Thoracic aorta (tissue), 2 donors: ENCODE measurements at places on chromosomes 4 and X.

GRCh38 chr4:2322841-2323240 is 60.9 kb upstream of the MXD4 start:
- DNase-seq = no peak

DNA sequence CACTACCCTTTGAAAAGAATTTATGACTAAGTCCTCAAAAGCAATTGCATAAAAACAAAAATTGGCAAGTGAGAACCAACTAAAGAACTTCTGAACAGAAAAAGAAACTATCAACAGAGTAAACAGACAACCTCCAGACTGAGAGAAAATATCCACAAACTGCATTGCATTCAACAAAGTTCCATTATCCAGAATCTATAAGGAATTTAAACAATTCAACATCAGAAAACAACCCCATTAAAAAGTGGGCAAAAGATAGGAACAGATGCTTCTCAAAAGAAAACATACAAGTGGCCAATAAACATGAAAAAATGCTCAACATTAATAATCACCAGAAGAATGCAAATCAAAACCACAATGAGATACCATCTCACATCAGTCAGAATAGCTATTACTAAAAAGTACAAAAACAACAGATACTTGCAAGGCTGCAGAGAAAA is 130.2 kb downstream of the GASK1B start:
- no peak for DNase-seq

- DNase-seq = no peak
These were observed 653 bp downstream of the PLA2G12A start for GRCh38 chr4:109729117-109729717.

GRCh38 chr4:15912236-15912635 is 26.3 kb downstream of the FGFBP1 start:
- no peak for DNase-seq

GRCh38 chr4:156073976-156074375 is 120.3 kb upstream of the CTSO start:
- no peak for DNase-seq

DNA sequence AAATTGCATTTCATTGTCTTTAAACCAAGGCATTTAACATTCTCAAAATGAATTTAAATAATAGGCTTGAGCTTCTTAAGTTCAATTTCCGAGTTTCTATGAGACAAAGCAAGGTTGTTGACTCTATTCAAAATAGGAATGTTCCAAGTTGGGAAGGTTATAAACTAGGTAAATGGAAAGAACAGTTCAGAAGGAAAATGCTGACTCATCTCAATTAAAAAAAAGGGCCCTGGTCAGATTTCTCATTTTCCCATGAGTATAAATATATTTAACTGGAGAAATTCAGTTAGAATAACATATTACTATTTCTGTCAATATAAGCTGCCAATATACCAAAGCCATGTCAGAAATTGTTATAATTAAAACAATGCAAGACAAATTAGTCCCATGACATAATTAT is 113.8 kb downstream of the ATP8A1 start:
- no peak for DNase-seq

- no peak for DNase-seq
These were observed 16.2 kb upstream of the DAPP1 start for GRCh38 chr4:99800332-99801004.

GRCh38 chr4:7917669-7918068 is 22.0 kb downstream of the AFAP1 start:
- DNase-seq = no peak

GRCh38 chr4:92064574-92064973 is 239.2 kb upstream of the GRID2 start:
- DNase-seq = no peak

- DNase-seq = no peak
These were observed 224.0 kb downstream of the APBB2 start for GRCh38 chr4:40990236-40990898.

DNA sequence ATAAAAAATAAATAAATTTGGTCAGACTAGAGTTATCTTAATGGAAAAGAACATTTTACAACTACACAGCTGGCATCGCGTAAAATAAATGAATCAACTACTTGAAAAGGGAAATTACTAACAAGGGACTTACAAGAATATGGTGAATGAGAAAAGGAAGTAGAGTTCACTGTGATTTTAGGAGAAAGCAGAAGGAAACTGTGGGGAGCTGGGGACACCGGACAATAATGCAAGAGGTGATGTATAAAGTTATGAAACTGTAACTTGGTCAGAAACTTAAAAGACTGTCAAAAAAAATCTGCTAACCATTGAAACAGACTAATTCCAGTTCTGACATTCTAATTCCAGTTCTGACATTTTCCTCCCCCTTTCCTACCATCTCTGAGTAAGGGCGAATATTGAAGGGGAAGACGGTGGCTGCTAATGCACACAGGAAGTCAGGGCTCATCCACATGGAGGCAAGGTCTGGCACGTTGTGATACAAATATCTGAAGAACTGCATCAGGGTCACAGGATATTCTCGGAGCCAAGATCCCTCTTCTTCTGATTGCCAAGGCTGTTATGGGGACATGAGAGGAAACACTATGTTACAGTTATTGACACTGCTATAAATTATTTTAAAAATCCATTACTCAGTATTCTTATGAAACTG is 170.5 kb downstream of the CDS1 start:
- DNase-seq = no peak

DNA sequence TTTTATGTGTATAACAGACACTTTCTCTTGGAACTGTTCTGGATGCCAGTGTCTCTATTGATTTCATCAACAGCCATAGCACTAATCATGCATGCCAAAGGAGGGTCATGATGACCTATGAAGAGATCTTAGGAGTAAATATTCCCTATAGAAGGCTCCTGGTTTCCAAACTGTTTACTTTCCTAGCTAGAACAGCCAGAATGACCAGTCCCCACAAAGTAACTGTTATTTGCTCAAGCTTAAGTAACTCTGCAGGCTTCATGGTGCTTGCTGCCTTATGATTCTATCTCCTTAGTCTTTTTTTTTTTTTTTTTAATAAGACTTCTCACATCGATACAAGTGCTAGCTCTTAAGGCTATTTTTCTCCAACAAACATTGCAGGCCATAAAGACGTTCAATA is 12.4 kb downstream of the S100G start:
- no peak for DNase-seq

DNA sequence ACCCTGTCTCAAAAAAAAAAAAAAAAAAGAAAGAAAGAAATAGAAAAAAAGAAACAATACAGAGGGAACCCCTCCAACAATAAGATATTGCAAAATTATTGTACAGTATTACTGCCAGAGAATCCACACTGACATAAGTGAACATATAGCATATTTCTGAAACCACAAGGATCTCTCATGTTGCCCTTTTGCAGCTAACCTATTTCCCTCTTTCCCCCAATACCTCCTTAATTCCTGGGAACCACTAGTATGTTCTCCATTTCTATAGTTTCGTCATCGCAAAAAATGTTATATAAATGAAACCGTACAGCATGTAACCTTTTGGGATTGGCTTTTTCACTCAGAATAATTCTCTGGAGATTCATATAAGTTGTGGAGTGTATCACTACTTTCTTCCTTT is 20.0 kb upstream of the BMP2K start:
- no peak for DNase-seq

- DNase-seq = peak; percentile 11
These were observed 6.3 kb downstream of the MXD4 start for GRCh38 chr4:2255501-2256155.

GRCh38 chr4:26985873-26986272 is 125.2 kb downstream of the STIM2 start:
- no peak for DNase-seq

- no peak for DNase-seq
These were observed 196.1 kb upstream of the GK2 start for GRCh38 chr4:79604152-79604551.

- no peak for DNase-seq
These were observed 38.1 kb downstream of the SEPTIN11 start for GRCh38 chr4:76987685-76988084.
